Body of pancreas (tissue), 4 donors: ENCODE measurements at places on chromosomes 1 and 21. TPM values are rescaled to one million over a fixed set of nuclear protein-coding genes. Genes with fewer than 3 reads are reported as not detected.

GRCh38 chr1:201171063-201172036 is 17.1 kb upstream of the TMEM9 start:
- peak; percentile 69 for DNase-seq

- DNase-seq = no peak
Measured at GRCh38 chr1:223770621-223771315, 58.4 kb downstream of the CAPN2 start.

DNA sequence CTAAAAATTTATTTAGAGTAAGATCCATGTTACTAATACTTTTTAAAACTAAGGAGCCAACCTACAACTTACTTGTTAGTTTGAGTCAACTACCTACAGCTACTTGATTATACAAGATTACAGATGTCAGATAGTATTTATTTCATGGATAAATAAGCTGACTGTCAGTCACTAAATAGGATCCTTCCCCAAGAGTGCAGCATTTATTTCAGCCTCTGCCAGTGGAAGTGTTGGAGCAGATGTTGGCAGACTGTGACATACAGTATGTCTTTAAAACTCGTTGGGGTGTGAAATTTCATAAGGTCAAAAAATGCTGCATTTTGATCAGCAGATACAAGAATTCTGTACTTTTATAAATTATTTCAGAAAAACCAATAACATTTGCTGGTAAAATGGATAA is 156.2 kb downstream of the AKT3 start:
- no peak for DNase-seq

- DNase-seq = no peak
Measured at GRCh38 chr1:19405761-19406487, 79.4 kb downstream of the CAPZB start.

DNA sequence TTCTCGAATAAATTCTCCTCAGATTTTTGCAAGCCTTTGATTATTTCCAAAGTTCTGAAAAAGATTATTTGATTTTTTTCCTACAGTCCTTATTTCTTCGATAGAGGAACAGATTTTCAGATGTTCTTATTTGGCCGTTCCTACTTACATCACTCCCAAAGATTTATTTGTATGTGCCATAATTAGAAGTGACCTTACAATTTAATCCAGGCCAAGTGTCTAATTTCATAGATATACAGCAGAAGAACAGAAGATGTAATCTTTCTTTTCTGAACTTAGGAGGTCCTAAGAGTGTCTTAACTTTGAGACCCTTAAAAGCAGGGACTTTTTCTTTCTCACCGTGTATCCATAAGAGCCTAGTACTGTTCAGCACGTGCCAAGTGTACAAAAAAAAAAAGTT is 46.3 kb downstream of the MAP10 start:
- no peak for DNase-seq

DNA sequence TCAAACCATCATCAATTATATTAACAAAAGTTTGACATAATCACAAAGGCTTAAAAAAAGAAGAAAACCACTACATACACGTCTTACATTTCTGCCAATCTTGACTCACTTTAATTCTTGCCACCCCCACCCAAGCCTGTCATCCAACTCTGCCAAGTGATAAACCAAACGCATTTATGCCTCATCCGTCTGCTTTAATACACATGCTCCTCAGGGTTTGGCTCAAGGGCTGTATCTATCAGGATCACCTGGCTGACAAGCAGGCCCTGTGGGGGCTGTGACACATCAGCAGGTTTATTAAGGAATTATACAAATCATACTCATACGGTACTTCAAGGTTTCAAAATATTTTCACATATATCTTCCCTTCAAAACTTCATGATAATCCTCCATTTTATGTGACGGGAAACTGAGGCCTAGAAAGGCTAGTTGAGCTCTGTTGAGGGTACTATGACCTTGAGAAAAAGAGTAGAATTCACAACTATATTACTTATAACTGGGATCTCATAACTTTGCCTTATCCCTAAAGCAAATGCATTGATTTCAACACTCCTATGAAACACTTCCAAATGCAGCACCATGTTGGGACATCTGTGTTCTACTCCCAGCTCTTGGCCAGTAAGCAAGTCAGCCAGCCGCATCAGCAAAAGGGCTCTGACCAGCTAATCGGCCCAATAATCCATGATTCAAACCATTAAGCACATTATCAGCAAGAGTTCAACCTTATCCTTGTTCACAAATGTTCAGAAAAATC is 8.7 kb downstream of the SORT1 start:
- no peak for DNase-seq

GRCh38 chr1:232748910-232749368 is 56.3 kb upstream of the MAP10 start:
- no peak for DNase-seq

DNA sequence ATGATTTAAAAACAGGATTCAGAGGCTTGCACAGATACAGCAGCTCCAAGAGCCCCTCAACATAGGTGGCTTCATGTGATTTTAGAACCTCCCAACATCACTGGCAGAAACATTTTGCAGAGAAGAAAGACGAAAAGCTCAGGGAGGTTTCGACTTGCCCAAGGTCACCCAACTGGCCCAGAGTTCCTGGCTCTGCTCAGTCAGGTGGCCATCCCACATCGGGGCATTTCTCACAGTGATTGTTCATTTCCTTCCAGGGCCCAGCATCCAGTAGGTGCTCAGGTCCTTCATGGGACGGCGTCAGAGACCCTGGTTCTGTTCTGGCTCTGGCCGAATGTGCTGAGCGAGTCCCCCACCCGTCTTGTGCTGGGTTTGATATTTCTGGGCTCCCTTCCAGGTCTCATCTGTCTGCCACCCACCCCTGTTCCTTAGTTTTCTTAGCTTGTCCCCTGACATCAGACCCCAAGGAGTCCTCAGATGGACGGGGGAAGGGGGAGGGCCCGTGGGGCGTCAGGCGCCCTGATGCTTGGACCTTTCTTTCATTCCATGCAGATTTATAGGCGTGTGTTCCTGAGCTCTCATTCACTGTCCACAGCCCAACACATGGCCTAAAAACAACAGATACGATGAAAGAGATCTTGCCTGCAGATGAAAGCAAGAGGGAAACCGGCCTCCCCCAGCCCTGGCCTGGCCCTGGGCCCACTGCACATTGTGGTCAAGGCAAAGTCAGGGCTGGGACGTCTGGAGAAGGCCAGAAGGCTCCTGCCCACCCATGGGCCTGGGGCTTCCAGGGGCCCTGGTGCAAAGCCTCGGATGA is 123.1 kb upstream of the ZBTB40 start:
- peak; percentile 4 for DNase-seq

GRCh38 chr21:32554832-32555638 is 30.3 kb downstream of the TCP10L start:
- DNase-seq = no peak

DNA sequence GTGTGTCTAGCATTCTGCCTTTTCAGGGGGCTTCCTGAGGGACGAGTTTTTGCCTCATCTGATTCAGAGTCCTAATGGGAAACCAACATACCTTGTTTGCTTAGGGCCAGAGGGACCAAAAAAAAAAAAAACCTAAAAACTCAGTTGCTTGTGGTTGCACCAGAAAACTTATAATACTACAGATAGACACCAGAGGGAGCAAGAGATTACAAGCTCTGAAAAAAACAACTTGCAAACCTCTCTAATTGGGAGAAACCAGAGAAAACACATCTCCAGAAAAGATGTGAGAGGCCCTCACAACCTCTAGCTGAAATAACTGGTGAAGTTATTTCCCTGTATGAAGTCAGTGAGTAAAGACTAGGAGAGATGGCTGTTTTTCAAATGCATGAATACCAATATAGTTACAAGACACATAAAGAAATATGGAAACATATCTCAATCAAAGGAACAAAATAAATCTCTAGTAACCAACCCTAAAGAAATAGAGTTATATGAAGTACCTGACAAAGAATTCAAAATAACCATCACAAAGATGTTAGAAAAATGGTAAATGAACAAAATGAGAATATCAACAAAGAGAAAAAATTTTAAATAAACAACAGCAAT is 233.7 kb upstream of the NFIA start:
- no peak for DNase-seq

GRCh38 chr1:57696043-57696442 is 272.2 kb upstream of the DAB1 start:
- no peak for DNase-seq

DNA sequence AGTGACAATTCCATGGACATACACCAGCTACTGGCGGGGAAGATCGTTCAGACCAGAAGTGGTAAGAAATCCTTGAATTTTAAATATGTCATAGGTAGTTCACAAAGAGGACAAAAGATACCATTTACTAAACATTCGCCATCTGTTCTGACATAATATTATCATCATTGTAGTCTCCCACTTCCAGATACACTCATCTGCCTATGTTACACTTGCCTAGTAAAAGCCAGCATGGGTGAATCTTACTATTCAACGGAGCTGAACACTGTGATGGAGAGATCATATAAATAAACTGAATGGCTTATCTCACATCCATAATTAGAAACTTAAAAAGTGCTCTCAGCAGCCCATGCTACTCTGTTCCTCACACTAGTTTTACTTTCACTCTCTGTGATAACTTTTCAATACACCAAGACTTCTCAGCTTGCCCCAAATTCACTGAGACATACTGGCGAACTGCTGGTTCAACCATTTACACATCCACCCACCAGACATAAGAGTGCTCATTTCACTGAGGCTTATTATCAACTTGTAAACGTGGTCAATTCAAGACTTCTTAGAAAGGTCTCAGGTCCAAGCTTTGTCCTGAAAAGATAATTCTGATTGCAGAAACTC is 463 bp upstream of the PRRC2C start:
- no peak for DNase-seq

DNA sequence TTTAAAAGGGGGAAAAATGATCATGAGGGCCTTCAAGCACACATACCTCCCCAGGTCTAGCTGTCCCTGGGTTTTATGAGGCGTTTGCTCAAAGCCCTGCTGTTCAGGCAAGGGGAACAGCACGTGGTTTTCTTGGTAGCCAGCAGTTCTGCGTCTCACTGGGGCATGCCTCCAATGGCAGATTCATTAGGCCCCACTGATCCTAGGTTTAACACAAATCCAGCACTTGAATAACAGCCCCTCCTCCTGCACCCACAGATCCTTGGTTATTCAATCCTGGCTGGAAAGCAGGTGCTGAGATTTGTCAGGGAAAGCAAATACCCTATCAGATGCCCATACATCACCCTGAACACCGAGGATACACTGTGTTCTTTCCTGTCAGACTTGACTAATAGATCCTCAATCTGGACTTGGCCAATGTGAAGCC is 106.4 kb downstream of the ZC3H11B start:
- no peak for DNase-seq

DNA sequence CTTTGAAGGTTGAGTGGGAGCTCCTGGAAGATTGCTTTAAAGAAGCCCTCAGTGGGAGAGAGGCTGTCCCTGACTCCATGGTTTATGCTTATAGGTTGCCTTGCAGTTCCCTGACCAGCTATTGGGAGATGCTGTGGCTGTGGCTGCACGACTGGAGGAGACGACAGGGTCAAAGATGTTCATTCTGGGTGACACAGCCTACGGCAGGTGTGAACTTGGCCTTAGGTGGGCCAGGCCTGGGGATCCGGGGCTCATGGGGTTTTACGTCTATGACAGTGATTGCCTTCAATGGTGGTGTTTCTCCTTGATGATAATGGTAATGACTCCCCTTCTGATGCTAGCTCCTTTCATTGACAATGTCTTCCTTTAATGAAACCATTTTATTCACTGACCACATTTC is 692 bp downstream of the DPH2 start:
- DNase-seq = no peak

DNA sequence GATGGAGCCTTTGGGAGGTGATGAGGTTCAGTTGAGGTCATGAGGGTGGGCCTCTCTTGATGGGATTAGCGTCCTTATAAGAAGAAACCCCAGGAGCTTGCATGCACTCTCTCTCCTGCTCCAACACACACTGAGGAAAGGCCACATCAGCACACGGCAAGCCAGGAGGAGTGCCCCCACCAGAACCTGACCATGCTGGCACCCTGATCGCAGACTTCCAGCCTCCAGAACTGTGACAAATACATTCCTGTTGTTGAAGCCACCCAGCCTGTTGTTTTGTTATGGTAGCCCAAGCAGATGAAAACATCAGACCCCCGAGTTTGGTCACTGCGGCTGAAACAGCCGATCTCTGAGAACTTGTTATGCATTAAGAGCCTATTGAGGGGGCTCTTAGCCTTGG is 64.8 kb upstream of the SOD1 start:
- no peak for DNase-seq

DNA sequence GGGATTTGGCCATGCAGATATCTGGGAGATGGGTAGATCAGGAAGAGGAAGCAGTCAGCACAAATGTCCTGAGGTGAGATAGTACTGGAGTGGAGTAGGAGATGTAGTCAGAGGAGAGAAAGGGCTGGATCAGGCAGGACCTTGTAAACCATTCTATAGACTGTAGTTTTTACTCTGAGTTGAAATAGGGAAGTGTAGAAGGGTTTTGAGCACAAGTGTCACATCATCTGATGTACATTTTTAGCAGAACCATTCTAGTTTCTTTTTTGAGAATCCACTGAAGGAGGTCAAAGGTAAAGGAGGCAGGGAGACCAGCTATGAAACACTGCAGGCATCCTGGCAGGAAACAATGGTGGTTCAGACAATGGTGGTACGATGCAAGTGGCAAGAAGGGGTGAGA is 194.6 kb upstream of the RRP15 start:
- DNase-seq = no peak

GRCh38 chr1:245436407-245436806 is 281.6 kb downstream of the KIF26B start:
- DNase-seq = no peak

DNA sequence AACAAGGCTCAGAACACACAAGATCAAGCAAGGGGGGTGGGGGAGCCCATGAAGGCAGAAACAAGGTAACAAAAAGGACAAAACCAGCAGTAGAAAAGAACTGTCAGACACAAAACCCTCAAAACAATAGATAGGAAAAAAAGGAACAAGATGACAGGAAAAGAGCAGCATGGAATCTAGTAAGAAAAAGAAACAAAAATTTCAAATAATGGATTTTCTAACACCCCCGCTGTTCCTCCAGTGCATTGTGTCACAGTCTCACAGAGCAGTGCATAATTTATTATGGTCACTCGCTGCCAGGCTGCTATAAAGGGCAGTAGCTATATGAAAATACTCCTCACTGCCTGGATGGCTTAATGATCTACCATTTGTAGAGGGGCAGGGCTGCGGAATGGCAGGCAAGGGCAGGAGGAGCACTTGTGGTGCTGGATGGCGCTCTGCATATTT is 567.9 kb downstream of the DPYD start:
- no peak for DNase-seq

CCDC181 gene
- total RNA-seq = 8.2 TPM

OLIG1 gene
- total RNA-seq = not detected

THEM5 gene
- total RNA-seq = not detected

PHTF1 gene
- total RNA-seq = 9.3 TPM

CDC20 gene
- 2.3 TPM for total RNA-seq

KRTAP7-1 gene
- total RNA-seq = not detected

OR13G1 gene
- total RNA-seq = not detected

PLA2G5 gene
- total RNA-seq = 0.52 TPM

PDE4B gene
- 12.2 TPM for total RNA-seq

STYXL2 gene
- not detected for total RNA-seq

TIE1 gene
- 12.2 TPM for total RNA-seq
